ENCODE measurements at places on chromosomes 6 and 20.

DNA sequence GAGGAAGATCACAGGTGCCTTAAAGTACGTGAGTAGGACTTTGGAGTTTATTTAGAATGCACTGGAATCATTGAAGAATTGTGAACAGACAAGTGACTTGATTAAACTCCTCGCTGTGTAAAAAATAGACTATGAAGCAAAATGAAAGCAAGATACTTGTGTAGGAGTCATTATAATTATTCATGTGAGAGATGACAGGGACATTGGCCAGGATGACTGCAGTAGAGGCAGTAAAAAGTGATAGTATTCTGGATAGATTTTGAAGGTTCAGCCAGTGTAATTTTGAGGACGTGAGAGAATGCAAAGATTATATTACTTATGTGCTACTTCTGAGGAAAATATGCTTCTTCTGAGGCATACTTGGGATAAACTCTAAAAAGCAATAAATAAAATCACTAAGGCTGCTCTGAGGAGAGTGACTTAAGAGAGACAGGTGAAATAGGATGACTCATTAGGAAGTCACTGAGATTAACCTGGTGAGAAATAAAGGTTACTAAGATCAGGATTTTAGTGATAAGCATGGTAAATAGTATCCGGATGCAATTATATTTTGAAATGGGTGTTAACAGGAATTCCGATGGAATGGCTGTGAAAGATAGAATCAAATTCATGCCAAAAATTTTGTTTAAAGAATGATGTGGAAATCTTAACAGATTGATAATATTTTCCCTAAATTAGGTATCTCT, 202.0 kb downstream of the CENPW start:
- DNase-seq, result no peak

DNA sequence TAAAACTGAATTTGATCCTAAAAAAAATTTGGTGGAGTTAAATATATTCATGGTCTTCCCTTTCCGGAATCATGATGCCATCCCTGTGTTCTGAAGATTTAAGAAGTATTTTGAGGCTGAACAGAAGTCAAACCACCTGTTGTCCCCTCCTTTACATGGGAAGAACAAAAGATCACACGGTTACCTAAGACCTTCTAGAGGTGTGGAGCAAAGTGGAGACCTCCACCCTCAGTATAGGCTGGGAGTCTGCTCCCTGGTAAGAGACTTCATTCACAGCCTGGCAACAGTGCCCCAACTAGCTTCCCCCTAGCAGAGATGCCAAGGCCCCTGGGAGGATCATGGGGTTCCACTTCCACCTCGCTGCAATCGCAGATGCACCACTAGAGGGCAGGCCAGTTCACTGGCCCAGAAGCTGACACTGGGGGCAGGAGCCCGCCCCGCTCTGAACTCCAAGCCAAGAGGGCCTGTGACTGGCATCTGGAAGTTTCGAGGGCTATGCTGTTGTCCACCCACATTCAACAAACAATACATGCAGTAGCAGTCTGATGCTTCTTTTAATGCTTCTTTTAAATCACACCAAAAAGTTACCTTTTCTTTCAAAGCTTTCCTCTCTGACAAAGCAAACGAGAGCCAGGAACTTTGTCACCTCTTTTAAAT, 19.5 kb upstream of the UBE2J1 start:
- peak; percentile 45 for DNase-seq

- DNase-seq, result peak; percentile 76
Observed at GRCh38 chr6:29005183-29005885, at the start of gene ZNF311. Gene ZNF311 (minus strand): TSS chr6:29005315. CDS start chr6:29003954, 1,361 bp downstream.

DNA sequence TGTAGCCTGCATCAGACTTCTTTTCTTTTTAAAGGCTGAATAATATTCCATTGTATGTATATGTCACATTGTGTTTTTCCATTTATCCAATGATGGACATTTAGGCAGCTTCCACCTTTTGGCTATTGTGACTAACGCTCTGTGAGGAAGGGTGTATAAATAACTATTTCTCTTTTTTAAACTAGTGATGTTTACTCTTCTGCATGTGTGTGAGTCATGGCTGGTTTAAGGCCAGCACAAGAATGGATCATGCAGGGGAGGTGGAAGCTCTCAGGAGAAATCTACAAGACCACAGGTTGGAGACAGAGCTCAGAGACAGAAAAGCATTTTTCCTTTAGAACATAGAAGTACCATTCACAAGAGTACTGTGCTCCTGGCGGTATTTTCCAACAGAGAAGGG, 307.2 kb downstream of the SOX4 start:
- no peak for DNase-seq

DNA sequence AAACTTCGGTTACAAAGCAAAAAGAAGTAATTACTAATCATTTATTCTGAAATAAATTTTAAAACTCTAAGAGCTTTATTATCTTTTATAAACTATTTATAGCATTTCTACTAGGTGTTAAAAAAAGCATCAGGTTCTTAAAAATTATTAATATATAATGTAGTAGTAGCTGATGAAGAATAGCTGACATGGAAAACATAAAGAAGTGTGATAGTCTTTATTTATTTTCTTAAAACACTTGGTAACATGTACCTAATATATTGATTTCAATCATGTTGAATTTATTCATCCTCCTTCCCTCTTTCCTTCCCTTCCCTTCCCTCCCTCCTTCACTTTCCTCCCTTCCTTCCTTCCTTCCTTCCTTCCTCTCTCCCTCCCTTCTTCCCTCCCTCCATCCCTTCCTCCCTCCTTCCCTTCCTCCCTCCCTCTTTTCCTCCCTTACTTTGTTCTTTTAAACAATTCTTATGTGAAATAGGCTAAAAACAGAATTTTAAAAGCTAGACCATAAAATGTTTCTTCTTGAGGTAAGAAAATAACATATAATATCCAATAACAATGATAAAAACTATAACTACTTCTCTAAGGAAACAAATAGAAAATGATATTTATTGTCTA, 913.9 kb upstream of the MAP3K7 start:
- DNase-seq, result no peak

GRCh38 chr20:5788385-5788895, 38.2 kb downstream of the SHLD1 start:
- peak; percentile 53 for DNase-seq

DNA sequence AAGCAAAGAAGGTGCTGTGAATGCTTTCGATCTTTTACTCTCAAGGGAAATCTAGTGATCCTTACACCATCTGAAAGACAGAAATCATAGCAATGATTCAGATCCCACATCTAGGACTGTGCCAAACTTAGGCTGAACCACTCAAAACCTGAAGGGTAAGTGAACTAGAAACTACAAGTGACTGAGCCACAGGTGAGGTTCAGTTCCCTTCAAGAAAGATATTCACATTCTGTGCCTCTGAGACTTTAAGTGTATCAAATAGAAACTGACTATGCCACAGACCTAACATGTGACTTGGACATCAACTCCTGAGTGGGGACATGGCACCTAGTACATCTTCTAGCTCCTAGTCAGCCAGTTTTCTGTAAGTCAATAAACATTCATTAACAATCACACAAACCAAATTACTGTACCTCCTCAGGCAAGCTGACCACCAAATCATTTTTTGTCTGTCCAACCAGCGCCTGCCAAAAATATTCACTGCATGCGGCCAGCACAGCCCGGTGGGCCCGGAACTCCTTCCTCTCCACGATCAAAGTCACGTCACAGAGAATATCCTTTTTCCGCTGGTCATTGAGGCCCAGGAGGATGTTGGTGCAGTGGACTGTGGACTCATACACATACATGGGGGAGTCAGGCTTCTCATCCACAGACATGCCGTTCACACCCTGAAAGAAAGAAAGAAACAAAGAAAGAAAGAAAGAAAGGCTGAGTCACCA, 114.1 kb downstream of the GJA10 start:
- no peak for DNase-seq

DNA sequence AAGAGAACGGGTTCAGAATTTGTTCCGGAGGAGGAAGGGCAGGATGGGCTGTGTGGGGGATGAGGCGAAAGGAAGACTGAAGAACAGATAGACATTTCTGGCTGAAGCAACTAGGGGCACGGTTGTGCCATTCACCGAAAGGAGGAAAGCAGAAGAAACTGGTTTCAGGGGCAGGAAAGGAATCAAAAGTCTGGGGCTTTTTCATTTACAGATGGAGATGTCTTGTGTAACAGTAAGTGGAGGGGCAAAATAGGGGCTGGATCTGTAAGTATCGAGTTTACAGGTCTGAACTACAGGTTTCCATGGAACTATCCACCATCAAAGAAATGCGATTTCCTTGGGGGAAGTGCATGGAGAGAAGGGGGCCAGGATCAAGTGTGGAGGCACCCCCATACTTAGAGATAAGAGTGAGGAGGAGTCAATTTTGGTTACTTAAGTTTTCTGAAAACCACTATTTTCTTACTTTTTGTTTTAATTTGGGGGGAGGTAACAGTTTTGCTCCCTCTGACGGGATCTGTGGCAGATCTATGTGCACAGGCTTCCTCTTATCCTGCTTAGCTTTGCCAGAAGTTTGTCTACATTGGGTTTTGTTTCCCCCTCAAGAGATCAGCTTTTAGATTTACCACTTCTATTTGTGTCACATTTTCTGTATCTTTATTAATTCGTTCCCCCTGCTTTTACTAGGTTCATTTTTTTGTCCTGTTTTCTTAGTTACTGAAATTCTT, 120.1 kb downstream of the SLC23A2 start:
- DNase-seq, result no peak

GRCh38 chr6:111739257-111739696, 133.6 kb upstream of the TRAF3IP2 start:
- no peak for DNase-seq

- no peak for DNase-seq
Observed at GRCh38 chr6:80287607-80288006, 181.1 kb downstream of the BCKDHB start.

DNA sequence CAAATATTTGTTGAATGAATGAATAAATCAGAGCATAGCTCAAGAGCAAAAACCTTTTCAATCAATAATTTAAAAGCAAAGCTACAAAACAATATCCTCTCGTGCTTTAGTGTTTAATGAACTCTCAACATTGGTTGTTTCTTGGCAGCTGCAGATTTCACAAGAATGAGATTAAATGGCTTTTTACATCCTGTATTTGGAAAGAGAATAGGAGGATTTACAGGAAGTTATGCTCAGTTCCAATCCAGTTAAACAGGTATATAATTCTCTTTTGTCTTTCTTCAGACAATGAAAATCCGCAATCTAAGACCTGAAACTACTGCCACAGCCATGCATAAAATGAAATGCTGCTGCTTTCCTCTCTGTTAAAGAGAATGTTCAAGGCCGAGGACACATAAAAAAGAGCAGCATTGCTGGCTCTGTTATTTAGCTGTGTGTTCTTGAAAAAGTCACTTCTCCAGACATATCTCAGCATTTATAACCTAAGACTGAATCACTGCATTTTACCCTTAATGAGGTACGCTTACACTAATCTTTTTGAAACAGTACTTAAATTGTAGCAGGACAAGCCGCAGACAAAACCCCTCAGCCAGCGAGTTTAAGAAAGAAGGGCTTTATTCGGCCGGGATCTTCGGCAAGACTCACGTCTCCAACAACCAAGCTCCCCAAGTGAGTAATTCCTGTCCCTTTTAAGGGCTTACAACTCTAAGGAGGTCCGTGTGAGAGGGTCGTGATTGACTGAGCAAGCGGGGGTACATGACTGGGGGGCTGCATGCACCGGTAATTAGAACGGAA, 3.6 kb downstream of the C6orf52 start:
- no peak for DNase-seq

GRCh38 chr6:65110031-65110430, 597.0 kb downstream of the EYS start:
- no peak for DNase-seq

DNA sequence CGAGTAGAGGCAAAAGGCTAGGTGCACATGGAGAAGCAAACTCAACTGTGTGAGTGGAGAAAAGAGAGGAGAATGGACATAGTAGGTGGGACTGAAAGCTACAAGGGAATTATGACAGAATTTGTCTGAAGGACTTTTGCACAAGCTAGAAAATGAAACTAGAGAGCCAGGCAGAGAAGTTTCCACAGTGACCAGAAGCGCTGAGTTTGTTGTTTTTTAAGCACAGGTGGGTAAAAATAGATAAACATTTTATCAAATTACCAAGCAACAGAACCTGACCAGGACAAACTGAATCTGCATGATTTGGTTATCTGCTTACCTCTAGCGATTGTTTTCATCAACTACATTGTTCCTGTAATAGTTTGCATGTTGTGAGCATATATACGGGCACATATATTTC, 38.6 kb downstream of the SMLR1 start:
- DNase-seq, result no peak

DNA sequence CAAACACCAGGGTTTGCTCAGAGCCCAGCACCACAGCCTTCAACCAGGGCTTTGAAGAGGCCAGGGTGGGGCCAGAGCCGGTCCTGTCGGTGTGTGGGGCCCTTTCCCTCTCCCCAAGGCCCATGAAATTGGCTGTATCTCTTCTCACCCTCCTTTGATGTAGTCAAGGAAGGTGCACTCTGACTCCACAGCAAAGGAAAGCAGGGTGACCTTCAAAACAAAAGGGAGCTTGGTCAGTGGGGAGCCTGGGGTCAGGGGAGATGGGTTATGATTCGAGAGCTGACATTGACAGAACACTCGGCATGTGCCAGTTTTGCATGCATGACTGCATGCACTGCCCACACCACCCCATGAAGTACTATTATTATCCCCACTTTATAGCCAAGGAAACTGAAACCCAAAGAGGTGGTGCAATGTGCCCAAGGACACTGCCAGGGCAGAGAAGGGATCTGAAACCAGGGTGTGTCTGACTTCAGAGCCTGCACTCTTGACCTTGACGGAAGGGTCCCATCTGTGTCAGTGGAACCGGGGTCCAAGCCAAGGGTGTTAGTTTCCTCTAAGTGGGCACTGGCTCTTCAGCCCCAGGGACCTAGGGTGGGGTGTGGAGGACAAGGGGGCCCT, 55.4 kb downstream of the RAB44 start:
- DNase-seq, result no peak

DNA sequence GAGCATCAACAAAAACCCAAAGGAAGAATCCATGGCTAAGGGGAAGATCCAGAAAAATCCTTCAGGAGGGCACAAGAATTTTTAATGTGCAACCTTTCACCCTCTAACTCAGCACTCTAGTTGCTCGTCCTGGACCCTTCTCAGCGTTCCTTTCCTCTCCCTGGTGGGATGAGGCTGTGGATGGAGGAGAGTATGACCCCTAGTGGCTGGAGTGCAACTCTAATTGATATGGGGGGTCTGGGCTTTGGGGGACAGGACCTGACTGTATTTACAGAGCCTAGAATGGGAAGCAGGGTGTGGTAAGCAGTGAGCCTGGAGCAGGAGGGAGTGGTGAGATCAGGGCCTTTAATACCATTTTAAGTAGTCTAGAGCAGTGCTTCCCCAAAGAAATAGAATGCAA, 83.9 kb upstream of the CEP85L start:
- no peak for DNase-seq

- no peak for DNase-seq
Observed at GRCh38 chr6:136524936-136525413, 25.2 kb downstream of the MAP7 start.

- DNase-seq, result no peak
Observed at GRCh38 chr6:155523821-155524651, 68.4 kb upstream of the NOX3 start.

Data from left hindlimb (tissue), 1 donor.